ENCODE measurements at places on chromosomes 1 and 21.

- DNase-seq: no peak
Observed at GRCh38 chr1:205067031-205067430, 17.2 kb downstream of the TMEM81 start.

DNA sequence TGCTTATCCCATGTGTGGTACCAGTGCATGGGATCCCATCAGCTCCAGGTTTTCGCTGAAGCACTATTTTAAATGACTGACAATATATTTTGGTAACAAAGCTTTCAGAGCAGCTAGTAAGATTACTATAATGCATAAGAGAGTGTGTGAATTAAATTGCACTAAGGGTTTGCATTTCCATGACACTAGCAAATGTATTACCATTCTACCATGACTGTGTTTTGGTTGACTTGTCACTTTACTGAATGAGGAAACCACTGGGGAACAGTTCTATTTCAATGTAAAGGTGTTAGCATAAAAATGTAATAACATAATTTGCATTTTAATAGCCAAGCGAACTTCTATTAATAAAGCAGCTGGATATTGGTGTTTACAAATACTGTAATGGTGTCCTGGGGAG is 31.7 kb upstream of the ERO1B start:
- DNase-seq: no peak

- DNase-seq: no peak
Observed at GRCh38 chr1:80048716-80049115, 1042.2 kb upstream of the ADGRL4 start.

- no peak for DNase-seq
Observed at GRCh38 chr1:98373056-98373455, 288.5 kb upstream of the SNX7 start.

- DNase-seq: no peak
Observed at GRCh38 chr1:152747831-152748230, 10.0 kb upstream of the KPRP start.

DNA sequence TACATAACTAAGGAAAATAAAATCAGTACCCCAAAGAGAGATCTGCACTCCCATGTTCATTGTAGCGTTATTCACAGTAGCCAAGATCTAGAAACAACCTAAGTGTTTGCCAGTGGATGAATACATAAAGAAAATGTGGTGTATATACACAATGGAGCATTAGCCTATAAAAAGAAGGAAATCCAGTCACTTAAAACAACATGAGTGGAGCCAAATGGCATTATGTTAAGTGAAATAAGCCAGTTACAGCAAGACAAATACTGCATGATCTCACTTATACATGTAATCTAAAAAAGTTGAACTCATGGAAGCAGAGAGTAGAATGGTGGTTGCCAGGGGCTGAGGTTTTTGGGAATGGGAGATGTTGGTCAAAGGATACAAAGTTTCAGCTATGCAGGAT is 508.3 kb upstream of the B3GALT2 start:
- no peak for DNase-seq

- DNase-seq: no peak
Observed at GRCh38 chr1:180498594-180498993, 3.8 kb downstream of the ACBD6 start.

- no peak for DNase-seq
Observed at GRCh38 chr1:157575744-157576143, 22.1 kb downstream of the FCRL4 start.

GRCh38 chr1:204181116-204181515 is 15.0 kb upstream of the REN start:
- no peak for DNase-seq

GRCh38 chr21:46564391-46564790 is 40.5 kb downstream of the S100B start:
- DNase-seq: no peak

DNA sequence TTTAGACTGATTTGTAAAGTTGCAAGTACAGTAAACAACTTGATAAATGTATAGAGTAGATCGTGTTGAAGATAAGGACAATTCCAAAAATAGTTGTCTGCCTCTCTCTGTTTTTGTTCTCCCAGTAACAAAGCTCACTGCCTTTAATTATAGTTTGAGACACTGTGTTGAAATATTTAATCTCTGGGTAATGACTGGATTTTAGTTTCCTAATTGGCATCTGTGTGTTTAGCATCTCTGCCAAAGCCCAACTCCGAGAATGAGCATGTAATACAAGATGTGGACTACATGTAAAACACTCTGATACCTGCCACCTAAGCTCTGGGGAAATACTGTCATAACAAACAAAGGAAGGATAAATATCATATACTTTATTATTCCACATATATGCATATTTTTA is 27.7 kb upstream of the SDE2 start:
- no peak for DNase-seq

- no peak for DNase-seq
Observed at GRCh38 chr21:36504067-36505058, 24.4 kb upstream of the CLDN14 start.

DNA sequence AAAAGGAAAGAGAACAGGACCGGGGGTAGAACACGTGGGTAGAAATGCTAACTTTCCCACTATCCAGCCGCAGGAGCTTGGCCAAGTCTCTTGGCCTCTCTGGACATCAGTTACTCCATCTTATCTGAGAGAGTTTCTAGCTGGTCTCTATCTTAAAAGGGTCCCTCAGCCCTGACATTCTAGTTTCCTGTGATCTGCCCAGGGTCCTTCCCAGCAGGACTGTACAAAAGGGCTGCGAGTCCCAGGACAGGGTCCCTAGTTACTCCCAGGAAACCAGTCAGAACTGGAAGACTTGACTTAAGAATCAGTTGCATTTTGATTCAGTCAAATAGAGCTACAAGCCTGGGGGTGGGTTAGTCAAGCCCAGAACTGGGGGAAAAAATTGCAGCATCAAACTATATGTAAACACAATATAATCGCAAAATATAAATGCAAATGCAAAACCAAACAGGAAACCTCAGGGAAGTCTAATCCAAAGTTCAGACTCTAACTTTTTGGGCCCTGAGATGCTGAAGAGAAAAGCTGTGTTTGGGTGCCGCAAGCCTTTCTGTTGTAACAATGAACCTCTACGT is 2.9 kb downstream of the ASAP3 start:
- DNase-seq: no peak

DNA sequence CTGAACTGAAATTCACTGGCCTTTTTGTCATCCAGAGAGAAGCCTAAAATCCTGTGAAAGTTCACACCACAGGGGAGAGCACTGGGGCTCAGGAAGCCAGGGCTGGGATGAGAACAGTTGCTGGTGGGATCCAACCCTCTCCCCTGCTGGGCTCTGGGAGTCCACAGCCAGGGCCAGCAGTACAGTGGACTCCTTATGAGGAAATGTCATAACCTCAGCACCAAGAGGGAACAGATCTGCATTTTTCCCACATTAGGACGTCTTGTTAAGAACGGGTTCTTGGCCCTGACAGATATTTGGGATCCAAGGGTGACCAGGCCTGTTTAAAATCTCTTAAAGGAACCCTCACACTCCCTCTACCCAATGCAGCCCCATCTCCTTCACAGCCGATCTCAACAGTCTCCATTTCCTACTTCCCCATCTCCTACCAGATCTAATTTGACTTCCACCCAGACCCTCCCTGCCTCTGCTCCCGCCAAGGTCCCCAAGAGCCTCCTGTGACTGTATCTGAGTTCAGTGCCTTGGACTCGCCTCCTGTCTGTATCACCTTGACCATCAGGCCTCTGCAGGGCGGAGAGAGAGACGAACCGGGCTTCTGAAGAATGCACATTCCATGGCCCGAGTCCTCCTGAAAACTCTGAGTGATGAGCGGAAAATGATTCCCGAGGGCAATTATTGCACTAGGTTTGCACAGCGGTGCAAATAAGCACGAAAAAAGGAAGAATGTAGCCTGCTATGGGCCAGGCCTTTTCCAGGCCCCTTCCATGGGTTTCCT is 159.9 kb downstream of the TRABD2B start:
- no peak for DNase-seq

DNA sequence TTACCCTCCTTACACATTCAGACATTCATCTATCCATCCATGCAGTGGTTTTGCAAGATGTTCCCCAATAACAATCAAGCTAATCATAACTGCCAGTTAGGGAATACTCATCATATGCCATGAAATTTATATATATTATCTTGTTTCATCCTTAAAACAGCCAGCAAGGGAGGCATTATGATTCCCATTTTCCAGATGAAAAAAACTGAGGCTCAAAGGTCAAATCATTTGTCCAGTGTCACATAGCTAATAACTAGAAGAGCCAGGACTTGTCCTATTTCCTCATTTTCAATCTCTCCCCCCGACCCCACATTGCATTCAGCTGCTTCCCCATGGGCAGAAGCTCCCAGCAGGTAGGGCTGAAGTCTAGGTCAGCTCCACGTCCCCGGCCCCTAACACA is 7.0 kb upstream of the COL8A2 start:
- DNase-seq: no peak

GRCh38 chr1:39488793-39489566 is 2.5 kb upstream of the BMP8A start:
- no peak for DNase-seq

GRCh38 chr1:154419620-154420571 is 14.8 kb downstream of the IL6R start:
- DNase-seq: peak; percentile 75
